ENCODE measurements at places on chromosomes 3 and 15.

- no peak overlapping the region for H3K4me3 ChIP-seq
- peaks cover 35% of the 10 kb centered on the region for H3K4me1 ChIP-seq
- DNase-seq: no peak
- H3K27ac ChIP-seq: no peak overlapping the region
- H3K27me3 ChIP-seq: no peaks in the 10 kb centered on the region
Observed at GRCh38 chr3:44987332-44987731, 11.3 kb downstream of the EXOSC7 start.

DNA sequence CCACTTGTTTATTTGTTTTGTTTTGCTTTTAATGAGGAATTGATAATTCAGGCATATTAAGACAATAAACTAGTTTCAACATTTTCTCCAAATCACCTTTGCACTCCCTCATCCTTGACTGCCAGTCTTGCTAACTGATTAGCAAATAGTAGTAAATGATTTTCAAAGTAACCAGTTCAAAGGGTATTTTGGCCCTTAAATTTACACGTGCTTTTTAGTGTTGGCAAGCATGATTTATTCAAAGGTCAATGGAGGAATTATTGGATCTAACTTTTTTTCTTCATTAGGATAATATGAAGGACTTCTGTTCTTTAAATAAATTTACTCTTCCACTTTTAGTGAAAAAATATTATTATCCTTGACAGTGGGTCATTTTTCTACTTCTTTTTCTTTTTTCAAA lies 53.8 kb downstream of the BCHE start:
- no peak overlapping the region for H3K4me3 ChIP-seq
- no peaks in the 10 kb centered on the region for H3K4me1 ChIP-seq
- no peak overlapping the region for H3K27ac ChIP-seq
- no peaks in the 10 kb centered on the region for H3K27me3 ChIP-seq
- DNase-seq: no peak
- no peaks in the 10 kb centered on the region for H3K36me3 ChIP-seq

DNA sequence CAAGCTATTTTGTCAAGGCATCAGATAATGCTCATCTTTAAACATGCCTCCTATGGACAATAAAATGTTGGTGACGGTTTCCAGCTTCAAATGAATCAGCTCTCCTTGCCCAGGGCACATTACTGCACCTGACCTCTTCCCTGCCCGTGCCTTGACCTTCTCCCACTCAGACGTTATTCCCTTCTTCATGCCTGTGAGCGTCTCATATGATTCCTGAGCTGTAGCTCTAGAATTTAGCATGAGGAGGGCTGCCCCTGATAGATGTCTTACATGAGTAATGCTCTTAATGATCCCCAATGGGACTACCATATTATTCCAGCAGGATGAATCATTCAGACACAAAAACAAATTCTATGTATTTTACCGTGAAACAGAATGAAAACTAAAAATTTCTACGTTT lies 762.7 kb downstream of the ROBO1 start:
- no peak for DNase-seq
- no peaks in the 10 kb centered on the region for H3K4me1 ChIP-seq
- no peaks in the 10 kb centered on the region for H3K27me3 ChIP-seq
- H3K27ac ChIP-seq: no peak overlapping the region
- H3K36me3 ChIP-seq: no peaks in the 10 kb centered on the region

GRCh38 chr3:104614564-104614963 lies 752.1 kb upstream of the ALCAM start:
- no peak overlapping the region for H3K27ac ChIP-seq
- H3K36me3 ChIP-seq: no peaks in the 10 kb centered on the region
- peaks cover 4% of the 10 kb centered on the region for H3K27me3 ChIP-seq
- H3K4me1 ChIP-seq: no peaks in the 10 kb centered on the region

DNA sequence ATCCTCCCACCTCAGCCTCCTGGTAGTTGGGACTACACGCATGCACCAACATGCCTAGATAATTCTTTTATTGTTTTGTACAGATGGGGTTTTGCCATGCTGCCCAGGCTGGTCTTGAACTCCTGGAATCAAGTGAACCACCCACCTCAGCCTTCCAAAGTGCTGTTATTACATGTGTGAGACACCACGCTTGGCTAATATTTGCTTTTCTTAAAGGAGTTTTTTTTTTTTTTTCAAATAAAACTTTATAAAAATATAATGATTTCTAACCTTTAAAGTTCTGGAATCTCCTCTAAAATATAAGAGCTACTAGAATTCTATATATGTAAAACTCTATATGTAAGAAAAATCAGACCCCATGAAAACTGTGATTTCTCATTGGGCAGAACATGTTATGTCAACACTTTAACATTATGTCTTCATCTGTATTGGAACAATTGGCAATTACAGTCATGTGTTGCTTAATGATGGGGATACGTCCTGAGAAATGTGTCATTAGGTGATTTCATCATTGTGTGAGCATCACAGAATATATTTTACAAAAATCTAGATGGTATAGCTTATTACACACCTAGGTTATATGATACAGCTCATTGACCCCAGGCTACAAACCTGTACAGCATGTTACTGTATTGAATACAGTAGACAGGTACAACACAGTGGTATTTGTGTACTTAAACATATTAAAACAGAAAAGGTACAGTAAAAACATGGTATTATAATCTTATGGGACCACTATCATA lies 377.0 kb downstream of the PLCL2 start:
- DNase-seq: no peak
- no peaks in the 10 kb centered on the region for H3K36me3 ChIP-seq
- no peak overlapping the region for H3K4me3 ChIP-seq
- no peaks in the 10 kb centered on the region for H3K27me3 ChIP-seq
- no peak overlapping the region for H3K27ac ChIP-seq
- no peaks in the 10 kb centered on the region for H3K4me1 ChIP-seq

DNA sequence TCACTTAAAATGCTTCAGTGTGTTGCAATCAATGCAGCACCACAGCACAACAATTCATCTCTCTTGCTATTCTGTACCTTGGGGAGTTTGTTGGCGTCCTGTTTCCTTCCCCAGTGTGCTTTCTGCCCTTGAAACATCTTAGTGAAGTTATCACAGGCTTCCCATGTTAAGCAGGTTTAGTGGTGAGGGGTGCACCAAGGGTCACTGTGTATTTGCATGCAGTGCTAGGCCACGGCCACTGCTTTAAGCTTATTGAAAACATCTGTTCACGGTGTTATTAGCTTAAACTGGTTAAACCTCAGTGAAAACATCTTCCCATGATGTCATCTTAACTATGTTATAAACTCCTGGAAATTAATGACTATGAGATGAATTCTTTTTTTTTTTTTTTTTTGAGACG lies 217.3 kb upstream of the GOLIM4 start:
- H3K36me3 ChIP-seq: no peaks in the 10 kb centered on the region
- H3K4me1 ChIP-seq: no peaks in the 10 kb centered on the region
- no peaks in the 10 kb centered on the region for H3K27me3 ChIP-seq
- no peak overlapping the region for H3K4me3 ChIP-seq
- no peak for DNase-seq
- H3K27ac ChIP-seq: no peak overlapping the region

DNA sequence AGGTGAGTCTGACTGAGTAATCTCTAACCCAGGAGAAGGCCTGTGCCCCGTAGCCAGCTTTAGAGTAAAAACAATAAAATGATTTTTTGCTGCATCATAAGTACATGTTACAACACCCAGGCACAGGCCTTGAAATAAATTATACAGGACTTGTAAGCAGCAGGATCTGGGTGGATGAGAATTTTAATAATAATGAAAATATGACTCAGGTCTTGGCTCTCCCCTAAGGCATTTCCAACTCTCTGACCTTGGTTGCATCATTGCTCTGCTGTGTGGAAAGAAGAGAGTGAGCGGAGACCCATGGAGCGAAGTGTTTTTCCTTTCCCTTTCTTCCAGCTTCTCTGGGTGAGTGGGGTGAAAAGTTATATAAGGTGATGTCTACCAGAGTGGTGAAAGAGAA lies 44.6 kb downstream of the EOMES start:
- no peaks in the 10 kb centered on the region for H3K27me3 ChIP-seq
- peaks cover 18% of the 10 kb centered on the region for H3K4me1 ChIP-seq
- no peak overlapping the region for H3K27ac ChIP-seq
- no peak overlapping the region for H3K4me3 ChIP-seq
- H3K36me3 ChIP-seq: no peaks in the 10 kb centered on the region
- no peak for DNase-seq

GRCh38 chr3:69305011-69305410 lies 80.9 kb downstream of the FRMD4B start:
- no peak overlapping the region for H3K4me3 ChIP-seq
- DNase-seq: no peak
- no peaks in the 10 kb centered on the region for H3K36me3 ChIP-seq
- peaks cover 2% of the 10 kb centered on the region for H3K27me3 ChIP-seq
- no peak overlapping the region for H3K27ac ChIP-seq
- peaks cover 22% of the 10 kb centered on the region for H3K4me1 ChIP-seq

- no peaks in the 10 kb centered on the region for H3K36me3 ChIP-seq
- no peak overlapping the region for H3K4me3 ChIP-seq
- no peak for DNase-seq
- no peaks in the 10 kb centered on the region for H3K4me1 ChIP-seq
Observed at GRCh38 chr3:8760091-8760490, 9.3 kb downstream of the OXTR start.

DNA sequence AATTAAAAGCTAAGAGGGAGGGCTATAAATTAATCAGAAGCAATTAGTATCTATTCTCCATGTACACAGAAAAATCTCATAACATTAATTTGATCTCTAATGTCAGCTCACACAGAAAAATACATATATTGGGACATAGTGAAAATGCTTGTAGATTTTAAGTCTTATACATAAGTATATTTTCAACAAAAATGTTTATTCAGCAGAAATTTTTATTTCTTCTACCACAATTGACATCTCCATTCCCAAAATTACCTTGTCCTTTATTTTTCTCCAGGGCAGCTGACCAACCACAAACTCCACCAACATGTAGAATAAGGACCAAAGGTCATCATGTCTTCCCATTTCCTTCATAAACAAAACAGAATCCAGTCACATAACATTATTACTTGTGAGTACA lies 74.5 kb upstream of the CDAN1 start:
- H3K36me3 ChIP-seq: peaks cover 6% of the 10 kb centered on the region
- DNase-seq: no peak
- no peaks in the 10 kb centered on the region for H3K27me3 ChIP-seq
- no peak overlapping the region for H3K27ac ChIP-seq
- no peaks in the 10 kb centered on the region for H3K4me1 ChIP-seq

DNA sequence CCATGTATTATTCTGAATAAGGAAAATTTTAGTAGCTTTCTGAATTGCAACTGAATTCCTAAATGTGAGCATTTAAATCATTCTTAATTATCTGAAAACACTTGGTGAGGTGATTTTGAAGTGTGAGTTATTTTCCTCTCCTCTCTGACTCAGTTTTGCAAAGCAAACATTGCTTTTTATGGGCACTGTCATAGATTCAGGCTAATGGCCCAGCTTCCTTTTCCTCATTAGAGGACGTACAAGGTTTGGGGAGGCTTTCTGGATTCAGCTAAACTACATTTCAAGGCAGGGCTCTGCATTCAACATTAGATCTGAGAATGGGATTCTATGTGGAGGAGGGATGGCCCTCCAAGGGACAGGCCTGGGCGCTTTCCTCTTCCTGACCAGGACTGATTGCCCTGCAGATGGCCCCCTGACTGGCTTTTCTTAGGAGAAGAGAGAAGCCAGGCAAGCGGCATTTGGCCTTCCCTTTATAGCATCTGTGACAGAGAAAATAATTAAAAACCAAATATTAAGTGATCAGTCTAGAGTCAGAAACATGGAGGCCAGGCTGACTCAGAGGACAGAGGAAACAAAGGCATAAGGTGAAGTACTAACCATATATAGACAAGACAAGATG lies 53.0 kb upstream of the STXBP5L start:
- peaks cover 4% of the 10 kb centered on the region for H3K27me3 ChIP-seq
- H3K36me3 ChIP-seq: no peaks in the 10 kb centered on the region
- no peak for DNase-seq
- no peaks in the 10 kb centered on the region for H3K4me1 ChIP-seq
- H3K4me3 ChIP-seq: no peak overlapping the region

- H3K4me1 ChIP-seq: no peaks in the 10 kb centered on the region
- no peaks in the 10 kb centered on the region for H3K27me3 ChIP-seq
- H3K27ac ChIP-seq: no peak overlapping the region
- no peak for DNase-seq
Observed at GRCh38 chr3:1091286-1091685, 1.5 kb upstream of the CNTN6 start.

DNA sequence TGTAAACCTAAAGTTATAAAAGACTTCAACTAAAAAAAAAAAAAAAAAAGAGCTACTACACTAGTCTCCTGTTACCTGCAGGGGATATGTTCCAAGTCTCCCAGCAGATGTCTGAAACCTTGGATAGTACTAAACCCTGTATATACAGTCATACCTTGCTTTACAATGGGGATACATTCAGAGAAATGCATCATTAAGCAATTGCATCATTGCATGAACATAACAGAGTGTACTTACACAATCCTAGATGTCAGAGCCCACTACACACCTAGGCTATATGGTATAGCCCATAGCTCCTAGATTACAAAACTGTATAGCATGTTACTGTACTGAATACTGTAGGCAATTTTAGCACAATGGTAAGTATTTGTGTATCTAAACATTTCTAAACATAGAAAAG lies 119.1 kb downstream of the GMPS start:
- H3K27me3 ChIP-seq: peaks cover 6% of the 10 kb centered on the region
- DNase-seq: no peak
- no peak overlapping the region for H3K27ac ChIP-seq
- H3K4me1 ChIP-seq: no peaks in the 10 kb centered on the region
- H3K36me3 ChIP-seq: no peaks in the 10 kb centered on the region

- H3K36me3 ChIP-seq: no peaks in the 10 kb centered on the region
- no peaks in the 10 kb centered on the region for H3K4me1 ChIP-seq
- DNase-seq: peak; percentile 6
- no peak overlapping the region for H3K4me3 ChIP-seq
Observed at GRCh38 chr3:134079111-134079547, 49.4 kb upstream of the SLCO2A1 start.

DNA sequence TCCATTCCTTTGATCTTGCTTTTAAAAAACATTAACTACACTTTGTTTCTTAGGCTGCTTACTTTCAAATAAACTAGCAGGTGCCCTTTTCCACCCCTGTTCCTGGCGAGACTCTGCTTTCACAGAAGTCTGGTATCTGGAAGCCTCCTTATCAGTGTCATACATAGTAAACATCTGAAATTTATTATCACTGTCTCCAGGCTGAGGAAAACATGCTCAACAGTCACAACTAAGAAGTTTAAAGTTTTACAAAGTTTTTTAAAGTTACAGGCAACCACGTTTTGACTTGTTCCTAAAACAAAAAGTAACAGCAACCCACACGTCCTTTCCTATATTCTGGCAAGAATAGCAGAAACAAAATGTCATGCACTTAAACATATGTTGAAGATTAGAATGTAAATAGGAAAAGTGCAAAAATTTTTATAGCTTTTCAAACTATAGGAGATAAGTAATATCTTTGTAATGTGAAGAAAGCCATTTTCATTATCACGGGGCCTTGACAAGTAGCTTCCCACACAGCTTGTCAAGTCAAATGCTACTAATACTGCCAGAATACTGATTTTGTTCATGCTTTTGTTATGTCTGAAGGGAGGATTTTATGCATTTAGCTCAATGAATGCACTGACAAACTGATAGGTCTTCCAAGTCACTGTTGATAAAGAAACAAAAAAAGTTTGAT lies 275.2 kb upstream of the KCNMB2 start:
- H3K27me3 ChIP-seq: no peaks in the 10 kb centered on the region
- no peak for DNase-seq
- H3K36me3 ChIP-seq: no peaks in the 10 kb centered on the region
- no peak overlapping the region for H3K27ac ChIP-seq

- peak; percentile 16 for DNase-seq
- no peak overlapping the region for H3K27ac ChIP-seq
- peaks cover 21% of the 10 kb centered on the region for H3K27me3 ChIP-seq
- peaks cover 12% of the 10 kb centered on the region for H3K4me1 ChIP-seq
- no peak overlapping the region for H3K4me3 ChIP-seq
Observed at GRCh38 chr15:78714890-78715289, 73.9 kb upstream of the CHRNB4 start.

- H3K27me3 ChIP-seq: peaks cover 1% of the 10 kb centered on the region
- DNase-seq: no peak
- H3K4me3 ChIP-seq: no peak overlapping the region
- H3K36me3 ChIP-seq: peaks cover 8% of the 10 kb centered on the region
- H3K4me1 ChIP-seq: peaks cover 3% of the 10 kb centered on the region
Observed at GRCh38 chr3:101902041-101902440, 52.7 kb downstream of the NFKBIZ start.

All from activated CD4-positive, alpha-beta memory T cell treated with anti-CD3 and anti-CD28 coated beads, Interleukin-2, amount 10 ng/mL, durations not matched to agents 7 days and 5 days (primary cell).